ENCODE measurements at places on chromosomes 7 and 10.

DNA sequence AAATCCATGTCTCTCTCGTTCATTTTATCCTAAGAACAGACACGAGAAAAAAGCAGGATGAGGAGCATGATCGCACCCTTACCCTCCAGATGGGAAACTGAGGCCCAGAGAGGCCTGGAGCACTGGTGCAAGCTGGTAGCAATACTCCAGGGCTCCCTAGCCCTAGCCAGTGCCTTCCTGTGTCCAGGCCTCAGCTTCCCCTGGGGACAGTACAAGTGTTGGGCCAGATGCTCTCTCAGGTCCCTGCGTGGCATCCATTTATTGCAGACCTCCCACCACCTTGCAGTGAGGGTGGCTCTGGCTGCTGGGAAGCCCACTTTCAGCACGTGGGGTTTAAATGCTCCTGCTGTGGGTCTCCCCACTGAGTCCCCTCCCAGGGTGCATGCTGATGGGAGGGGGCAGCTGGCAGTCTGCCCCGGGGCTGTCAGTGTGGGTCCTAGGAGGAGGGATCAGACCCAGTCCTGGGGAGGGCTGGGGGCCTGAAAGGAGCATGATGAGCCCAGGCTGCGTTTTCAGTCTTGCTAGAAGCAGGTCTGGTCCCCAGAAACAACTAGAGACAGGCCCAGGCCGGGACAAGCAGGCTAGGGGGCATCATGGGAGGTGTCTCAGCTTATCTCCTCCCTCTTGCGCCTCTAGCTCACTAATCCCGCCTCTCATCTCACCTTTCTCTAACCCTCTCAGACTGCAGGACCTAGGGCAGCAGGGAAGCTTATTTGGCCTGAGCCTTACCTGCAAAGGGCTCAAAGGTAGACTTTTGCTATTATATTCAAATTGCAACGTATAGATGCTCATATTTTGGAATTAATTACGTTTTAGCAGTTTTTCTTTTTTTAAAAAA, 662 bp upstream of the PPIF start:
- DNase-seq, result no peak

- DNase-seq, result no peak
Measured at GRCh38 chr7:75809396-75809795, 4.2 kb downstream of the CCL24 start.

GRCh38 chr10:35564341-35564968, 40.7 kb upstream of the GJD4 start:
- no peak for DNase-seq

DNA sequence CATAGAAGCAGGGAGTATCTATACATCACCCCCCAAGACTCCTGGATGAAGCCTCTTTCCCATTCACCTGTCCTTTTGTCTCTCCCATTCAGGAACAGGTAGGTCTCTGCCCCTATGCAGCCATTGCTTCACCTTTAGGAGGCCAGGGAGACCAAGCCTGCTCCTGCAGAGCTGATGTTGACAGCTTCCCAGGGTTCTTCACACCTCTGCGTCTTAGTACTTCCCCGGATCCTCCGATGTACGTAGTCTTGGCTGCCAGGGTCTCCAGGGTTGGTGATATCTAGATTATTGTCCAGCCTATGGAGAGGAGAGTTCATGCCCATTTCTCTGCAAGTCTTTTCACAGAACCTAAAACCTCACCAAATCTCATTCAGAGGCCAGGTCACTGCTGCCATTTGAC, 365.7 kb upstream of the KLF6 start:
- no peak for DNase-seq

- no peak for DNase-seq
Measured at GRCh38 chr7:66837007-66837406, 84.0 kb upstream of the TMEM248 start.

DNA sequence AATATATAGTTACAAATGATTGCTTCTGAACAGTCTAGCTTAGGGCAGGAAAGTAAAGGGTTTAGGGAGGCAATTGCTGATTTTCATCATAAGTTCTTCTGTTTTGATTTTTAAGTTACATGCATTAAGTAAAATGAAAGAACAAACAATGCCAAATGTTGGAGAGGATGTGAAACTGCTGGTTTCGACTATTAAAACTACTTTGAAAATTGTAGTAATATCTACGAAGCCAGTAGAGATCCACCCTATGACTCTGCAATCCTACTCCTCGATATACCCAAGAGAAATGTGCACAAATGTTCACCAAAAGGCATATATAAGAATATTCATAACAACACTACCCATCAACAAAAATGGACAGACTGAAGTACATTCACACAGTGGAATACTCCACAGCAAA, 24.3 kb downstream of the PDZD8 start:
- no peak for DNase-seq

DNA sequence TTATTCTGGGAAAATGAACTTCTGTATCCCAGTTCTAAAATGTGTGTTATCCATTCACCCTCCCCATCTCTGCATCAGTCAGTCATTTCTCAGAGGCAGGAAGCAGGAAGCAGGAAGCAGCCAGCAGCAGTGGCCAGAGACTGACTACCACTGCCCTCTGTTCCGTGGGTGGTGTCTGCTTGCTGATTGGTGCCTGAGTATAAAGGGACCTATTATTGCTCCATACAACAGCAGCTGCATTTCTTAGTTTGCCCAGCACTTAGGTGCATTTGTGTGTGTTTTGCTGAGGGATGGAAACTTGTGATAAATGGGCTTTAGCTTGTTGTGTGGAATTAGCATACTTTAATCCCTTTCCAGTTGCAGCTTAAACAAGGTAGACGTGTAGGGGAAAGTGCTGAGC, 582.2 kb downstream of the SORCS1 start:
- no peak for DNase-seq

DNA sequence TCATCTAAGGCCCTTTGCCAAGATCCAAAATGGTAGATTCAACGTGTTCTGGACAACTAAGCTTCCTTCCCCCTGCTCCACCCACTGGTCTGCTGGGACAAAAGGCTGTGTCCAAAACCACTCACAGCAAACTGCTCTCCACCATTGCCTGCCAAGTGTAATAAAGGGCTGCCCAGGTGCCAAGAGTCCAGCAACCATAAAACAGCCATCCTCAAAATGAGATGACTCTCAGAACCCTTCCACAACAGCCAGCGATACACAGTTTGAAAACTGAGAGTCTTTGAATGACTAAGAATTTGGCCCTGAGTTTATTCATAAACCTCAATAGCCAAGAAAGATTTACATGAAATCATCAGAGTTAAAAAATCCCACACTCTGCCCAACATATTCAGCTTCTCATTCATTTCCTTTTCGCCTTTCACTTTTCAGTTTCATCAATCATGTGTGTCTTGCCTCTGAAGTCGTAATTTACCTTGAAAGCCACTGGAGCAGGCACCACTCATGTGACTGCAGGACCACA, 658.1 kb upstream of the MGMT start:
- no peak for DNase-seq

DNA sequence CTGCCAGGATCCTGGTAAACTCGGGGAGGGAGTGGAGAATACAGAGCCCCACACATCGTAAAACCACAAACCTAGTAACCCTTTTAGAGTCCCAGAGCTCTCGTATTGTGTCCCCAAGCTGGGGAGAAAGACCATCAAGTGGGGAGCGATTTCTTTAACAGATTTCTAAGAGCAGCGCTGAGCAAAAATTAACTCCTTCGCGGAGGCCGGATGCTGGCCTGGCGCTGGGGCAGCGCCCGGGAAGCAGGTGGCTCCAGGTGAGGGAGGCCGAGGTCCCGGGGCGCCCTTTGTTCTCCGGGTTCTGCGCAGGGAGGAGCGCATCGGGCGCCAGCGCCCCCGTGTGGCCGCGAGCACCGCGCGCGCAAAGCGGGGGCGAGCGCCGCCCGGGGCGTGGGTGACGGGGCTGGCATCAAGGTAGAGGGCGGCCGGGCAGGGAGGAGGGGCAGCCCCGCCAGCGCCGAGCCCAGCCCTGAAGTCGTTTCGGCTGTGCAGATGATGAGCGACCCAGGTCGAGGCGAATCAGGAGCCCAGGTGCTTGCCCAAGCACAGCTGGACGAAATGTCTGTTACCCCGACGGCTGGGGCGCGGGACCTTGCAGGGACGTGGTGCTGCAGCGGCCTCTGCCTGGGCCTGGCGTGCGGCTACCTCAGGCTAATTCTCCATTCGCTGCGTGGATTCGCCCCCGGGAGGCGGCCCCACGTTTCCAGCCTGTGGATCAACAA, 10.4 kb upstream of the FGFR2 start:
- DNase-seq, result peak; percentile 62

- DNase-seq, result no peak
Measured at GRCh38 chr7:15784694-15785030, 98.2 kb upstream of the MEOX2 start.

DNA sequence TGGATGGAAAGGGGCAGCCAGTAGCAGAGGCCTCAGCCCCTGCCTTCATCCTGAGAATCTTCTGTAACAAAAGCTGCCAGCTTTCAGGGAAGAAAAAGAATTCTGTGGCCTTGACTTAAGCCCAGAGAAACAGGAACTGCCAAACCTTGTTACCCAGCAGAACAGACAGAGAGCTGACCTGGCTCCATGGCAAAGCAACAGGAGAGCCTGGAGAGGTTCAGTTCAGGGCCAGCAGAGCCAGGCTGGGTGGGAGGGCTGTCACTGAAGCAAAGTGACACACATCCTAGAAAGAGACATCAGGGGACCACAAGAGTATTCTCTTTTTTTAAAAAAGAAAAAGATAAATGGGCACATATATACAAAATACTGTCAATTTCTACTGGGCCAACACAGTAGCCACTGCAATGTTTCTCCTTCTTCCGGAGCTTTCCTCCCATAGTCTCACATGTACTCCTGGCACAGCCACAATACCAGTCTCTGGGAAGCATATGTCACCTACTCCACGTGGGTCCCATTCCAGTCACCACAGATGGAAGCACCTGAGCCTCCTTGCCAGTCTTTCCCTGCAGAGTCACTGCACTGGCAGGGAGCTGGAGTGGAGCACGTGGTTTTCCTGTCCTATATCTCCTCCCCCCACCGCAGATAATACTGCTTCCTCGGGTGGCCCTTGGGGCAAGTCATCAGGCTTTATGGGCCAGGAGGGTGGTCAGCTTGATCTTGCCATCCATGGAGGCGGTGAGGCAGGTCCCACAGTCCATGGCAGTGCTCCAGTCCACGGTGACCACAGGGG, 15.2 kb upstream of the CYREN start:
- no peak for DNase-seq

- peak; percentile 64 for DNase-seq
Measured at GRCh38 chr10:6279540-6280267, 77.0 kb downstream of the PFKFB3 start.

DNA sequence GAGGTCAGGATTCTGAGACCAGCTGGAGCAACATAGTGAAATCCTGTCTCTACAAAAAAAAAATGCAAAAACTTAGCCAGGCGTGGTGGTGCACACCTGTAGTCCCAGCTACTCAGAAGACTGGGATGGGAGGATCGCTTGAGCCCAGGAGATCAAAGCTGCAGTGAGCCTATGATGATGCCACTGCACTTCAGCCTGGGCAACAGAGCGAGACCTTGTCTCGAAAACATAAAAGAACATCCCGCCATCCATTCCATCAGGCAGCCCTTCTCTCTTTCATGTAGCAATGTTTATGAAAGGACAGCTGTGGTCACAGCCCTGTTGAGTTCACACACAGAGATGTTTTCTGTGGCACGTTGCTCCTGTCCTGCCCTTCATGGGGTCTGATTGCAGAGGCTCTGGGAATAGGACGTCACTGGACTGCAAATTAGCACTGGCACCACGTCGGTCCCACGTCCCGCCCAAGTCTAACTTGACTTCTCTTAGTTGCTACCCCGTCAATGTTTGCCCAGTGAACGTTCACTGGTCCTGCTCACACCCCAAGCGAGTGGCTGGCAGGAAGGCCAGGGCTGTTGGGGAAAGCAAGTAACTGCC, 64.5 kb upstream of the MYL10 start:
- no peak for DNase-seq

- no peak for DNase-seq
Measured at GRCh38 chr7:6136475-6136874, 105.3 kb downstream of the ANKRD61 start.

GRCh38 chr10:24453404-24453830, 244.5 kb downstream of the KIAA1217 start:
- no peak for DNase-seq
